ENCODE measurements at places on chromosomes 2 and 18. TPM values are rescaled to one million over a fixed set of nuclear protein-coding genes. Genes with fewer than 3 reads are reported as not detected.

Gene L3MBTL4
- 4.6 TPM for total RNA-seq

- peak; percentile 51 for DNase-seq
Observed at GRCh38 chr2:219736209-219736608, 108.8 kb downstream of the SLC4A3 start.

- DNase-seq, result no peak
Observed at GRCh38 chr2:7023542-7023941, 106.3 kb downstream of the RNF144A start.

DNA sequence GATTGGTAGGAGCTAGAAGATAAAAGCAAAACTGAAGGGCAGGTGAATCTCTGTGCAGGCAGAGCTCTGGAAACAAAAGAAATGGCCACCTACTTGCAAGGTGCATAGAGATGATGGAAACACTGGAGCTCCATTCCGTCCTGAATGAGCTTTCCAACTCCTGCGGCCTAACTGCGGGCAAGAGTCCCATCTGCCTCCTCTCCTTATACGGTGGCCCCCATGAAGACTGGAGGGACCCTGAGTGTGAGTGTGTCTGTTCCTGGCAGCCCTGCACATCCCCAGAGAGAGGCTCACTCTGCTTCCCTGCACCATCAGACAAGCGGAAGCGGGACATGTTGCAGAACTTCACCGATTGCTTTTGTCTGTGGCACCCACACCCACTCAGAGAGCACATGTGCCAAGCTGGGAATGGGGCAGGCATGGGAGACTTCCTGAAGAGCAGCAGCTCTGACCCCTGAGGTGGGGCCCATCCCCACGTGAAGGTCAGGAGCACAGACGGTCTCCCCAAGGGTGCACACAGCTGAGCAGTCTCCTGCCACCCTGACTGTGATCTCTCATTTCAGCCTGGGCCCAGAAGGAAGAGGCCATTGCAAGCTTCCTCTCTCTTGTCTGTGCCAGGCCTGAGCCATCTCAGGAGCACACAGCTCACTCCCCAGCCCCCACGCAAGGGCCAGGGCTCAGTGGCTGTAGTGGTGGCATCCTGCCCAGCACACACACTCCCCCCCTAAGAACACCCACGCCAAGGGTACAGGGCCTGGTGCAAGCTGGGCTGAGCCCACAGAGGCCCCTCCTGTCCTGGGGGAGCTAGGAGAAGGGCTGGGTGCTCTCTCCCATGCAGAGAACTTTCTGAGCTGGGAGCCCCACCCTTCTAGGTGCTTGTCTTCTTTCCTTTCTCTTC, 75.3 kb downstream of the STPG4 start:
- DNase-seq, result no peak

- peak; percentile 89 for DNase-seq
Observed at GRCh38 chr18:45910405-45911023, 56.6 kb downstream of the EPG5 start.

GRCh38 chr2:200625958-200626363, 40.1 kb downstream of the AOX1 start:
- no peak for DNase-seq

GRCh38 chr18:44180683-44181082, 500.0 kb upstream of the SETBP1 start:
- no peak for DNase-seq

- no peak for DNase-seq
Observed at GRCh38 chr2:228602288-228602687, 420.8 kb upstream of the SPHKAP start.

Gene IL36RN
- not detected for total RNA-seq
